ENCODE measurements at places on chromosomes 2 and 18.

GRCh38 chr2:122390406-122390805 is 635.0 kb downstream of the TSN start:
- DNase-seq: no peak

DNA sequence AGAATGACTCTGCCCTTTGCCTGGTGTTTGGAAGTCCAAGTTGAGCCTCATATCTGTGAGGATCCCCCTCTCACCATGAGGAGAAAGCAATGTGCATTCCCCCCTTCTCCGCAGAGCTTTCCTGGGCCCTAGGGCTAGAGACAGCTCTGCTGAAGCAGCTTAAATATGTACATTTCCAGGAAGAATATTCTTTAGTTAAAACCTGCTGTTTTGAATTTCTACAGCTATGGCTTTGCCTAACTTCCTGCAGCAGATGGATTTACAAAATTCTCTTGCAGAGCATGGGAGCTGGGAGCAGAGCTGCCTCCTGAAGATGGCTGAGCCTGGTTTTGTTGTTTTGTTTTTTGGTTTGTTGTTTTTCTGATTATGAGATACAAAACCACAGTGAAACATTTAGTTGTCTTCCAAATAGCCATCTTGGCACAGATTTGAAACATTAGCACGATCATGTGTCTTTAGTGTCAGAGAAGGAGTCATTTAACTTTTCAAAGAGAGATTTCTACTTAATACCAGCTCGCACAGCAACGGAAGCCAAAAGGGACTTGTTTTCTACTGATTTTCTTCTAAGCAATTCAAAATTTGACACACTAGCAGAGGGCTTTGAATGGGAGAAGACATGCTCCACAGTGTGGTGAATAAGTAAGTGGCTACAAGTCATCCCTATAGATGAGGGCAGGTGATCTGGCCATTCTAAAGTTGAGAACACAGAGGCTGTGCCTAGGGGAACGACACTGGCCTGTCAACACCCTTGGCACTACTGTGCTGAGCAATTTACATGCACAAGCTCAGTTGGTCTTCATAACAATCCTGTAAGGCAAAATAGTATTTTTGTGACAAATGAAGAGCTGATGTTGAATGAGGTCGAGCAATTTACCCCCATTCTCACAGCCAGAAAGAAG is 222.6 kb downstream of the MREG start:
- DNase-seq: no peak

GRCh38 chr2:46336283-46336959 is 39.2 kb downstream of the EPAS1 start:
- DNase-seq: no peak

DNA sequence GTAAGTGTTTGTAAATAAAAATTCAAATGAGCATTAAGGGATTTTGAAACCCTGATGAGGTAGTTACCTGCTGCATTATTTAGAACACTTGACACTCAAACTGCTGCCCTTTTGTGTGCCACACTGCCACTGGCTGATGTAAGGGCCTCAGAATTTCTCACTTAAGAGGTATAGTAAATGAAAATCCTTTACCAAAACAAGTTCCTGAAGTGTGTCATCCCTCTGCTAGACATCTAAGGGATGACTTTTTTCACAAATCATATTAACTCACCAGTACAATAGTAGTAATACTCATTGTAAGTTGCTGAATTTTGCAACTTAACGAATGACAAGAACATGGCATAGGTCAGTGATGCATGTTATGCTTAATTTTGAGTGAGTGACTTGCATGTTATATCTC is 274.9 kb upstream of the UBE2E3 start:
- DNase-seq: no peak

- DNase-seq: no peak
Measured at GRCh38 chr2:85695691-85696668, 1.8 kb downstream of the GNLY start.

DNA sequence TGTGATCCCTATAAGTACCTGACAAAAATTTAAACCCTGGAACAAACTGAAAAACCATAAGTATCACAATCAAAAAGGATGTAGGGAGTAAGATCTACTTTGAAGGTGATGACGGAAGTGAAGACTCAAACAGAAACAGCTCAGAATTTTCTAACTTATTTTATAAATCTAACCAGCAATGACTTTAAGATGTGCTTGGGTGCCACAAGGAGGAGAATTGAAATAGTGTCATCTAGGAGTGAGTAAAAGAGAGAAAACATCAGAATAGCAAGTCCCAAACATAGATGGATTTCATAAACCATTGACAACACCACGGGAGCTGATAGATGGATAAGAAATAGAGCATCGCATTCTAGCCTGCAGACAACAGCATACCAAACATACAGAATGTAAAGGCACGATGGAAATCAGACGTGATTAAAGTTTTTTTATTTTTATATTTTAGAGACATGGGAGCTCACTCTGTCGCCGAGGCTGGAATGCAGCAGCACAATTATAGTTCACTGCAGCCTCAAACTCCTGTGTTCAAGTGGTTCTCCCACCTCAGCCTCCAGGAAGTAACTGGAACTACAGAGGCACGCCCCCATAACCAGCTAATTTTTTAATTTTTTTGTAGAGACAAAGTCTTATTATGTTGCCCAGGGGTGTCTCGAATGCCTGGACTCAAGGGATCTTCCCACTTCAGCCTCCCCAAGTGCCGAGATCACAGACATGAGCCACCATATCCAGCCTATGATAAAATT is 36.9 kb downstream of the MAP3K19 start:
- DNase-seq: no peak

DNA sequence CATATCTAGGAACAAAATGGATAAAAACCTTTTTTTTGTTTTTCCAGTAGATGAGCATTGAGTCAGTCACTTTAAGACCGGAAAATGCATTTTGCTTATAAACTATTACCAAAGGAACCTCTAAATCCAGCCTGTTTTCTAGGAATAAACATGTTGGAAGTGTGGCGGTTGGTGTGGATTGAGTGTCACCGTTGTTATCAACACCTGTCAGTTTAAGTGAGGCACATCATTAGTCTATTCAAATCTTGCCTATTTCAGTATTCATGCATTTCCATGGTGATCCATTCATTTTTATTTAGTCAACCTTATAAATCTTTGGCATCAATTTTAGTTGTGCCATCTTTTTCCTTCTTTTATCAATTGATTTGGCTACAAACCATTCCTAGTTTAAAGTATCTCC is 3.3 kb downstream of the KLHL29 start:
- no peak for DNase-seq

DNA sequence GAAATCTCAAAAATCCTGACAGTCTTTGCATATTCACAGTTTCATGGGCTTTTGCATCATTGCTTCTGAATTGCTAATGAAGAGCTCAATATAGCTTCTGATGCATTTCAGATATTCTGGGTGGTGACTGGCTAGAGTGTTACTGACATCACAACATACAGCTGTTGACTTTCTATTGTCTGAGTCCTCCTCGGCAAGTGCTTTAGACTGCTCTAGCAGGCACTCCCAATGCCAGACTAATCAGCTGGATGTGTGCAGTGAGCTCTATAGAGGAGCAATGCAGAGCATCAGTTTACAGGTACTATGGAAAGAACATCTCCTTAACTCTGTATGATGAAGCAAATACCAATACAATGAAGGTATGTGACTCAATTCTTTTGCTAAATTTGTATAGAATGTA is 54.9 kb downstream of the R3HDM1 start:
- no peak for DNase-seq

GRCh38 chr2:224570328-224570993 is 14.7 kb downstream of the CUL3 start:
- DNase-seq: no peak

DNA sequence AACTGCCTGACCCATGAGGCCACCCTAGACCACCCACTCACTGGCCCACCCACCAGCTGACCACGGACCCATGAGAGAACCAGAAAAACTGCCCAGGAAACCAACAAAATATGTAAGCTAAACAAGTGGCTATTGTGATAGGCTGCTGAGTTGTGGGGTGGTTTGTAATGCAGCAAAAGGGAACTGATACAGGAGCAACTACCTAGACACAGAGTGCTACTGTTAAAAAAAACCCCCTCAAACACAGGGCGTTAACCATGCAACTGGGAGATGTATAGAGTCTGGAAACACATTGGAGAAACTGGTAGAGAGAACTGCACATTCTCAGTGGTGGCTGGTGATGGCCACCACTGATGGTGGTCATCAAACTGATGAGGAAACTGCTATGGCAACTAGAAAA is 206.3 kb upstream of the GYPC start:
- DNase-seq: no peak

GRCh38 chr2:18903750-18904149 is 314.4 kb upstream of the NT5C1B start:
- no peak for DNase-seq

GRCh38 chr2:138430181-138430580 is 71.4 kb upstream of the SPOPL start:
- no peak for DNase-seq

GRCh38 chr18:57921708-57922107 is 118.6 kb upstream of the ATP8B1 start:
- DNase-seq: no peak

DNA sequence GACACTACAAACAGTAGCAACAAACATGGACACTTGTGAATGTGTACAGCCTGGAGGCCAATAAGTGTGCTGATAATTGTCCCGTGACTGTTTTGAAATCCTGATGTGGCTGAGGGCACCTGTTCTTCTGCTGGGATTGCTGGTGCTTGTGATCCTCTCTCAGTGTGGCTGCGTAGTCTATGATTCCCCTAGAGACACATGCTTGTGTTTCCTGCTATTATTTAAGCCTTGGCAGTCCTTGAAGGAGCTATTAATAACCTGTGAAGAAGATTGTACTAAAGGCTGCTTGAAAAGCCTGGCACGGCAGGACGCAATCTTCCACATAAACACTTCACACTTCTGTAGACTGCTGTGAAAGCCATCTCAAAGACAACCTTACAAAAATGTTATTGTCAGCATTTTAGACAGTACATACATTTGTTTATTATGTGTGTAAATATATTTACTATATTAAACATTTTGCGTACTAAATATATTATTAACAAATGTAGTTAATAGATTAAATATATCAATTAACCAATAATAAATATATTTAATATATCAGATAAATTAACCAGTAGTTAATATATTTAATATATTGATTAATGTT is 71.4 kb downstream of the GALR1 start:
- DNase-seq: no peak

GRCh38 chr18:76955524-76956170 is 133.3 kb downstream of the ZNF236 start:
- no peak for DNase-seq

DNA sequence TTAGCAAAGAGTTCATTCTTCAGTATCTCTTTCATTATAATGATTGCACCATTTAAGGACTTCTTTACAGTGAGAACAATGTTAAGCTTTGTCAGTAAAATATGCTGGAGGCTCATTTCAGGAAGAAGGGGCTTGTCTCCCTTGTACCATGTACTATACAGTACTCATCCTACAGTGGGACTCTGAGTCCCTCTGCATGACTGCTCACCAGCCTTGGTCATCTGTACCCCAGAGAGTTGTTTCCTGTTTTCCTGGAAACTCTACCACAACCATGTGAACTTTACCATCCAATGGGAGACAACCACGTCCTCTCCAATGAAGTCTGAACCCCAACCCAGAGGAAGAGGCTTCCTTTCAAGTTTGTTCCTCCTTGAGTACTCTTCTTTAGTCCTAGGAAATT is 1171.1 kb upstream of the CRIM1 start:
- no peak for DNase-seq

GRCh38 chr2:168039881-168040280 is 207.5 kb downstream of the STK39 start:
- DNase-seq: no peak

- DNase-seq: no peak
Measured at GRCh38 chr2:55155764-55156281, 76.3 kb downstream of the CLHC1 start.

DNA sequence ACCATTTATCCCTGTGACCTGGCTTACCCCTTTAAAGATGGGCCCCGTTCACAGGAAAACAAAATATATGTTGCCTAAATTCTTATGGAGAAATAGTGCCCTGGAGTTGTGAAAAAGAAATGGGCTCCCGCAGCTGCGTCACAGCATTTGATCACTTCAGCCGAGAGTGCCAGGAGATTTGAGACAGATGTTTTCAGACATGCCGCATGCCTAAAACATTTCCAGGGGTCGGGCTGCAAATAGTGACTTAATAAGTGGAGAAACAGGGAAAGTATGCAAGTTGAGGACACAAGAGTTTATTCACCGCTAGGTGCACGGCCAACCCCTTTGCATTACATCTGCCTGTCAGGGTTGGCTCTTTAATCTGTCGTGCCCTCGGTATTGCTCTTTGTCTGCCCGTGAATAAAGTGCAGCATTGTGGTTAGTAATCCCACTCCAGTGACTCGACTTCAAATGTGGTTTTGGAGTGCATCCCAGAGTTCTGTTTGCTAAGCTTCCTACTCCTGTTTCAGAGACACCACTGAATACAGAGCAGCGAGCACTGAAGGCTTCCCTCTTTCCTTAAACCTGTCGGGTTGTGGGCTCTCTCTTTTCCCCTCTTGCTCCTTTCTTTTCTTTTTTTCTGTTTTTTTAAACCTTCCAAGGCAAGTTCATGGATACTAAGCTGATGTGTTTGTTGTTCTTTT is 187.5 kb downstream of the LTBP1 start:
- DNase-seq: no peak

DNA sequence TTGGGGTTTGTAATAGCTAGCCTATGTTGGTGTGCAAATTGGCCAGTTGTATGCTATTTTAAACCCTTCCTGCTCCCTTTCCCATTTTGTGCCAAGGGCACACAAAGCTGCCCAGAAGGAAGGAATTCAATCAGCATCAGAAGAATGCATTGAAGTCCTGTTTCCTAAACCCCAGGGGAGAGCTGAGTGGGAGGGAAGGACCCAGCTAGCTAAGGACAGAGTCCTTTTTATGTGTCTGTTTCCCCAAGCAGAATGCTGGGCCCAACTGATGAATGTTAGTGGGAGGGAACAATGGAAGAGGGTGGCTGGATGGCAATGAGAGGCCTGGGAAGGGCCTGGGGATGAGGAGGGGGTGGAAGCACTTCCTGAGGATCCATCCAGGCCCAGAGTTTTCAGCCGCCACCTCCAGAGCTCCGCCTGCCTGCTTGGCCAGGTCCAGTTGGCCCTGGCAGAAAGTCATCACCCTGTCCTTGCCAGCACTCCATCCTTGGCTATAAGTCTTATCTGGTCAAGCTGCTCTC is 32.7 kb downstream of the MEX3C start:
- no peak for DNase-seq

GRCh38 chr2:23355001-23355400 is 30.0 kb upstream of the KLHL29 start:
- no peak for DNase-seq

- DNase-seq: no peak
Measured at GRCh38 chr2:159124931-159125467, 156.6 kb downstream of the TANC1 start.

DNA sequence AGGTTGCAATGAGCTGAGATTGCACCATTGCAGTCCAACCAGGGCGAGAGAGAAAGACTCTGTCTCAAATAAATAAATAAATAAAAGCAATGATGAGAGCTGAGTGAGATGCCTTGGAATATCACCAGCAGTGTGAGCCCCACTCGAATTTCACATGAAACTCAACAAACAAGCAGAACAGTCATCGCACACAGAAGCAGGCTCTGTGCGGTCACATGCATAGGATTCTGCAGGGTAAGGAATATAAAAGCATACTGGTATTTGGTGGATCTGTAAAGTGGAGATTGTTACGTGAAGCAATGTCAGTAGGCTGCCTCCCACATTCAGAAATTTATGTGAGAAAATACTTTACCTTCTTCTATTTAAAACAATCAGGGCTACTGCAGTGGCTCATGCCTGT is 18.0 kb upstream of the AP1S3 start:
- no peak for DNase-seq

Measured in stimulated activated CD8-positive, alpha-beta memory T cell treated with anti-CD3 and anti-CD28 coated beads, Interleukin-7, amount 100 ng/mL, for 1 hour (primary cell).